ENCODE measurements at places on chromosomes 3 and 15.

DNA sequence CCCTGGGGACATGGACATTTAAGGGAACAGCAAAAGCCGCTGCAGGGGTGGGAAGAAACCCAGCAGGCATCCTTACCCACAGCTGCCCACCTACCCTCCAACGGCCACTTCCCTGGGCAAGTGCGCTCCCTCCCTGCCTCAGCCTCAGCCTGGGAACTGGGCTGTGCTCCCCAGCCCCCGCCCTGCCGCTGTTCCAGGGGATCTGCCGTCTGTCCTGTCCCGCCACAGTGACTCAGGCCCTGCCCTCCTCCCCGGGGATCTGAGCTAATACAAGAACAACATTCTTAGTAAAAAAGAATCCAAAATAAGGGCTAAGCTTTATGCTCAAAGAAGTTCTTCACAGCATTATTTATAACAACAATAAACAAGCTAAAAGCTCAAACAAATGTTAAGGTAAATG is 7.4 kb upstream of the IQSEC1 start:
- no peak for DNase-seq

GRCh38 chr3:132625613-132626012 is 28.5 kb downstream of the ACKR4 start:
- DNase-seq = no peak

DNA sequence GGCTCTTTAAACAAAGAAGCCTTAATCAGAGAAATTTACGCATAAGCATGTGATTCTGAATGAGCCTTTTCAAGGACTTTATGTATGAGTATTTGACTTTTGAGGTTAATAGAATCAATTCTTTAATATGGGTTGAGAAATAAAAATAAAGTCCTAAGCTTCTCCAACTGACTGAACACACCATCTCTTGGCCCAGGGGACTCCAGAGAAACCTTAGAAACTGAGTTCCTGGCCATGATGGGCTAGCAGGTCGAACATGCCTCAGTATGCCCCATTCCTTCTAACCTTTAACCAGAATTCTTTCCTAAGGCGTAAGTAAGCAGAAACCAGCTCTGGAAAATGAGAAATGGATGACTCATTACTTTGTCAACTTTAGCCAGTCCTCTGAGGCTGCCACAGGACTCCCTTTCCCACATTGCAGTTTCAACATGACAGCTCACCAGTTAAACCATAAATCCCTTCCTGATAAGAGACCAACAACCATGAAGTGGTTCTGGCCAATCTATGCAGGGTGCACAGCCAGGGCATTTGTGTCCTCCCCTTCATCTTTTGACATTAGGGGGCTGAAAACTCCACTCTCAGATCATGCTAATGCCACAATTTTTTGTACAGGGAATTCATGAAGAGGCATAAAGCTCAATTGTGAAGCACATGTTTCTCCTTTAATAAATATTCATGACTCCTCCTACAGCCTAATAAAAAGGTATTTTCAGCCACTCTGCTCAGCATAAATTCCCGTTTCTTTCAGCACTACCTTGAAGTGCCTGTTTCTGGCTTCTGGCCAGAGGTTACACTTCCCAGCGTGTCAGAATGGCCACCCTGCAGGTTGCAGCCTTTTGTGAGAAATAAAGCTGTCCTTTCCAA is 33.3 kb downstream of the TM4SF18 start:
- DNase-seq = peak; percentile 23

GRCh38 chr3:84141571-84141970 is 817.2 kb upstream of the CADM2 start:
- no peak for DNase-seq
